ENCODE measurements at places on chromosomes 4 and X. TPM values are rescaled to one million over a fixed set of nuclear protein-coding genes. Genes with fewer than 3 reads are reported as not detected.
A peak's percentile ranks its signal among the peaks of the same experiment; 100 is the strongest.

- no peaks in the 10 kb centered on the region for H3K4me1 ChIP-seq
- no peak for DNase-seq
- H3K27me3 ChIP-seq: no peaks in the 10 kb centered on the region
- H3K27ac ChIP-seq: no peak overlapping the region
- no peak overlapping the region for H3K4me3 ChIP-seq
- H3K36me3 ChIP-seq: no peaks in the 10 kb centered on the region
Measured at GRCh38 chr4:100841911-100842310, 324.1 kb upstream of the EMCN start.

DNA sequence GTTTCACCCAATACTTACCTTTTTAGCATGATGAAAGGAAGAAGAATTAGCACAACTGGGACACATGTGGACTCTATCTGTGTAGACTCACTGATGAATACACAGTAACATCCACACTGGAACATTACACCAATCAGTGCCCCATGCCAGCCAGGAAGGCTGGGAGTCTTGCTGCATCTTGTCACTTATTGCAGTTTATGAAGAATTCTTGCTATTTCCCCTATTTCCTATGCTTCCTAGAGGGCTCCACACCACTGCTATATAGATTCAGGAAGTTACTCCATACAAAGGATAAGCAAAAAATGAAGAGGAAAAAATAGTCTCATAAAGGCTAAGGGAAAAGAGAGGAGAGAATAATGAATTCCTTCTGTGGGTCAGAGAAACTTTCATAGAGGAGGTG lies 201.0 kb downstream of the CAMK2D start:
- no peak for DNase-seq
- peaks cover 24% of the 10 kb centered on the region for H3K4me1 ChIP-seq

GRCh38 chrX:53312946-53313727 lies 31.8 kb upstream of the IQSEC2 start:
- DNase-seq: peak; percentile 58
- no peaks in the 10 kb centered on the region for H3K36me3 ChIP-seq
- H3K4me3 ChIP-seq: no peak overlapping the region
- no peak overlapping the region for H3K27ac ChIP-seq

- H3K27ac ChIP-seq: no peak overlapping the region
- no peaks in the 10 kb centered on the region for H3K4me1 ChIP-seq
- no peaks in the 10 kb centered on the region for H3K36me3 ChIP-seq
Measured at GRCh38 chr4:79526641-79527565, 118.9 kb upstream of the GK2 start.

Gene ANK2
- total RNA-seq: not detected

Gene MAGEC3
- not detected for total RNA-seq

All from CD4-positive, alpha-beta memory T cell (primary cell).